ENCODE measurements at places on chromosomes 4 and X. TPM values are rescaled to one million over a fixed set of nuclear protein-coding genes. Genes with fewer than 3 reads are reported as not detected.

BMPR1B gene
- not detected for total RNA-seq

HELQ gene
- 14.2 TPM for total RNA-seq

ANK2 gene
- total RNA-seq: 0.27 TPM

ESX1 gene
- not detected for total RNA-seq

NMU gene
- total RNA-seq: 0.50 TPM

PASD1 gene
- not detected for total RNA-seq

DNA sequence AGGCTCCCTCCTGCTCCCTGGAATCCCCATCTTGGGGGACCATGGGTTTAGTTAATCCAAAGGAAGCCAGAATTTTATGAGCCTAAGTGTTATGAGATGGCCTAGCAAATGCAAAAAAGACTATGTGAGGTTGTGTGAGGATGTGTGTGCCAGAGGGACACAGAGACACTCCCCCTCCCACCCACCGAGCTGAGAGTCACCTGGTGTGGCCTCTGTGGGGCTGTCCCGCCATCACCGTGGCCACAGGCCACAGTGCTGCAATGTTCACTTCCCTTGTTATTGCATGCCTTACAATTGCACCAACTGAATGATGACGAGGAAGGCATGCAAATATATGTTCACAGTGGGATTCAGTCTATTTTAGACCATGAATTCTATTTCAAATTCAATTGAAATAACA lies 601 bp upstream of the FGFBP2 start:
- no peak for DNase-seq

- no peak for DNase-seq
Measured at GRCh38 chr4:5804656-5805055, 88.2 kb downstream of the CRMP1 start.

GRCh38 chr4:92172203-92172602 lies 131.6 kb upstream of the GRID2 start:
- no peak for DNase-seq

GRCh38 chrX:65994519-65995506 lies 45.1 kb downstream of the VSIG4 start:
- no peak for DNase-seq

GRCh38 chr4:158578476-158578875 lies 56.8 kb downstream of the RXFP1 start:
- DNase-seq: no peak

- DNase-seq: no peak
Measured at GRCh38 chrX:25873196-25873595, 264.9 kb upstream of the MAGEB18 start.

DNA sequence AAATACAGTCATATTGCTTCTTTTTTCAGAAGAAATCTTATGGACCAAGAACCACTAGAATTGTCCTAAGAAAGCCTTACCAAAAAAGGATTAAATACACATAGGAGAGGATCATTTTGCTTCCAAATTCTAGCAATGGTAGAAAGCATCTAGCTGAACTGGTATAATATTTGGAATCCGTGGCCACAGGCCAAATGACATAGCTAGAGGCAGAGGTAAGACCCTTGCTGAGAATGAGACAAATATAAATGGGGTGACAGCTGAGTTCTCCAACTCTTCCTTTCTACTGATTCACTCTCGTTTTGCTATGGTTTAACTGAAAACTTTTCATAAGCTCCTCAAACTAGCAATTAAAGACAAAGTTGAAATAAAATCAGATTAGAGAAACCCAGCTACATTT lies 150.0 kb downstream of the TTC29 start:
- DNase-seq: no peak

GRCh38 chr4:56981795-56982201 lies 3.1 kb downstream of the POLR2B start:
- DNase-seq: no peak

DNA sequence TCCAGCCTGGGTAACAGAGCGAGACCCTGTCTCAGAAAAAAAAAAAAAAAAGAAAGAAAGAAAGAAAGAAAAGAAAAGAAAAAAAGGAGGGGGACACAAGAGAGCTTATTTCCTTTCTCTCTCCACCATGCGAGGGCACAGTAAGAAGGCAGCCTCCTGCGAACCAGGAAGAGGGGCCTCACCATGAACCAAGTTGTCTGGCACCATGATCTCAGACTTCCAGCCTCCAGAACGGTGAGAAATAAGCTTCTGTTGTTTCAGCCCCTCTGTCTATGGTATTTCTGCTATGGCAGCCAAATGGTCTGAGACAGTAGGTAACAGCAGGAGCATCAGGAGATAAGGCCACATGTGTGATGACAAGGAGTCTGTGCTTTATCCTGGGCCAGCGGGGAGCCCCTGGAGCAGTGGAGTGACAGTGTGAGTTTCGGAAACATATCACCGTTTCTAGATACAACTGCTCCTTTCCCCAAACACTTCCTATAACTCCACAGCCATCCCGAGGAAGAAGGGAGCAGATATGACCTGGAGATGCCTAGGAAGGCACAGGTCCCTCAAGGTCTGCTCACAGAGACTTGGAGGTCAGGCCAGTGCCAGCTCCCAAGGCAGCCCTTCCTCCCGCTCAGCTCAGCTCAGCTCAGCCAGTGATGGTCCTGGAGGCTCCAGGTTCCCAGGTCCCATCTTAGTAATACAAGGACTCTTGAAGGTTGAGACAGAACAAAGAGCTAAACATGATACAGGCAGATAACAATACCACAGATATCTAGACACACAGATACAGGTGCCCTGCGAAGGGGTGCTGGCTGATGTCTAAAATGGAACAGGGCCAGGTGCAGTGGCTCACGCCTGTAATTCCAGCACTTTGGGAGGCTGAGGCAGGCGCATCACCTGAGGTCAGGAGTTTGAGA lies 17.7 kb downstream of the JAKMIP1 start:
- no peak for DNase-seq

- DNase-seq: no peak
Measured at GRCh38 chr4:125547836-125548235, 233.1 kb downstream of the FAT4 start.

GRCh38 chr4:7135389-7135746 lies 57.0 kb upstream of the SORCS2 start:
- no peak for DNase-seq
